ENCODE measurements at places on chromosomes 5 and 9.

DNA sequence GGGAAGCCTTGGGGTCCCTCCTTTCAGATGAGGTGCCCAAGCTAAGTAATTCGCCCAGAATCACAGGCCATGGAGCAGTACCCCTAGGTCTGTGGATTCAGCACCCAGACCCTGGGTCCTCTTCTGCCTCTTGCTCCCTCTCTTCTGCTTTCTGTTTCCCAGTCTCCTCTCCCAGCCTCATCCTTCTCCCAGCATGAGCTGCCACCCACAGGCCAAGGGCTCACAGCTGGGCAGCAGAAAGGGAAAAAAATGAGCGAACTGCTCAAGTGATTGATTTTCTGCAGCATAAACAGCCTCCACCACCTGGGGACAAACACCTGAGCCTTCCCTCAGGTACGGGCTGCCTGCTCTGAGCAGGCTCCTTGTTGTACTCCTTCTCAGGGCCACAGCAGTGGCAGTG is 113.9 kb upstream of the SAP30L start:
- no peak for DNase-seq

DNA sequence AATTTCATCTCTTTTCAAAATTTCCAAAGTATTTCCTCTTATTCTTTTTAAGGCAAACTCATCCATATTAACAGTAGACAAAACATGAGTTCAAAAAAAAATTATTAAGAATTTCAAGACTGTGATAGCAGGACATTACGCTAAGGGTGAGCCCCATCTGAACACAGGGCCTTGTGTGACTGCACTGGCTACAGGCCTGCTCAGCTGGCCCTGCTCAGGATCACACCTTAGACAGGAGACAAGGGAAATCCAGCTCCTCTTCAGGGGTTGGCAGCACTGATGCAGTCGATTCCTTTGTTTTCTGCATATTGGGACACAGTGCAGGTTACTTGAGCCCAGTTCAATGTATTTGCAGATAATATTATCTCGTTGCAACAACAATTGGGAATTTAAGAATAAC is 444.7 kb downstream of the PLK2 start:
- DNase-seq, result no peak

DNA sequence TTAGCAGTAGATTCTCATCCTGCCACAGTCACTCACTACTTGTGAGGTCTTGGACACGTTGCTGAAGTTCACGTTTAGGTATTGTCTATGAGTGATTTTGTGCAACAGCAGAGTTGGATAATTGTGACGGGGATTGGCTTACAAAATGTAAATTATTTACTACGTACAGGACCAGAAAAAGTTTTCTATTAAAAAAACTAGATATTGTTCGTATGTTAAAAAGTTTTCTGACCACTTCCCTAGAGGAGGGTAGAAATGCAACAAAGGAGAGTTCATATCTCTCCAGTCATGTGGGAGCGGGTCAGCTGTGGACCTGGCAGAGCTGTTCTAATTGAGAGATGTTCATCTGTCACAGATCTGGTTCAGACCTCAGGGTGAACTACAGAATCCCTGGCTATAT is 976.1 kb upstream of the NUDT12 start:
- DNase-seq, result no peak

- DNase-seq, result peak; percentile 79
Measured at GRCh38 chr5:43065948-43066798, 26.1 kb upstream of the ANXA2R start.

GRCh38 chr5:150119421-150120061 is 33.2 kb upstream of the CSF1R start:
- DNase-seq, result no peak

GRCh38 chr9:18819418-18819817 is 213.6 kb downstream of the SAXO1 start:
- DNase-seq, result no peak

GRCh38 chr9:124264823-124265233 is 7.1 kb downstream of the NEK6 start:
- DNase-seq, result no peak

- DNase-seq, result no peak
Measured at GRCh38 chr5:41094871-41095270, 23.7 kb upstream of the MROH2B start.

GRCh38 chr9:116288658-116289057 is 135.1 kb downstream of the PAPPA start:
- DNase-seq, result no peak

GRCh38 chr9:114719290-114719689 is 37.3 kb upstream of the TEX48 start:
- DNase-seq, result no peak

- DNase-seq, result no peak
Measured at GRCh38 chr9:124975131-124975530, 34.2 kb upstream of the GOLGA1 start.

- no peak for DNase-seq
Measured at GRCh38 chr9:99158629-99159028, 53.7 kb downstream of the TGFBR1 start.

GRCh38 chr9:4792572-4793458 is at the start of gene RCL1:
Gene RCL1 (plus strand): TSS chr9:4792944. CDS start chr9:4793092, 148 bp downstream.
- peak; percentile 89 for DNase-seq

DNA sequence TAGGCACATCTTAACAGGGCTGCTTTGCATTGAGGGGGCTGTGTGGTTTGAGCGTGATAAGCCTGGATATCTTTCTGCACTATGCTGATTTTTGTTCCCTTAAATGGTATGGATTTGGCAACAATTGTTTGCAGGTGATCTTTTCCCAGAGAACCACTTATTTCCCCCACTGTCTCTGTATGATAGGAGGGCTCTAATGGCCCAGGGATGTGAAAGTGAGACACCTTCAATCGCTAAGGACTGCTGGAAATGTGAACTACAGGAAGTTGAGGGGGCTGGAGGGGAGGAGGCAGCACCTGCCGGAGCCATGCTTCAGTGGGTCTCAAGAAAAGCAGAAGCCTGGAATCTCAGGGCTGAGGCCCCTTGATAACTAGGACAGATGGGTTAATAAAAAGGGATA is 29.4 kb downstream of the SYK start:
- DNase-seq, result no peak

- DNase-seq, result no peak
Measured at GRCh38 chr9:109171926-109172325, 4.9 kb upstream of the FRRS1L start.

DNA sequence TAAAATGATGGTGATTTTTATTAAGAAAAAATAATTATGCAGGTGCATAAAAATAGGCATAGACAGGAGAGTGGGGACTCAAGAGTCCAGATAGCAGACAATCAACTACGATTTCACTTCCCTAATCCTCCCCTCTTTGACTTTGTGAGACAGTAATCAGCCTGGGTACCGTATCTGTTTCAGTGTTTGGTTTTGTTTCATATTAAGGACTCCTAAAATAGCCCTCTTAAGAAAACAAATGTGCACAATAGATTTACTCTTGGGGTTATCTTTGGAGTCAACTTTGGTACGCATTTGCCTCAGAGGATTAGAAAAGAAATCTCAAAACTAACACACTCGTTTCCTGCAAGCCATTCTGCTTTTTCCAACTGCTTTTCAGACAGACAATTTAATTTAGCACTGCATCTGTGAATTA is 96.3 kb downstream of the ZNF608 start:
- DNase-seq, result no peak

DNA sequence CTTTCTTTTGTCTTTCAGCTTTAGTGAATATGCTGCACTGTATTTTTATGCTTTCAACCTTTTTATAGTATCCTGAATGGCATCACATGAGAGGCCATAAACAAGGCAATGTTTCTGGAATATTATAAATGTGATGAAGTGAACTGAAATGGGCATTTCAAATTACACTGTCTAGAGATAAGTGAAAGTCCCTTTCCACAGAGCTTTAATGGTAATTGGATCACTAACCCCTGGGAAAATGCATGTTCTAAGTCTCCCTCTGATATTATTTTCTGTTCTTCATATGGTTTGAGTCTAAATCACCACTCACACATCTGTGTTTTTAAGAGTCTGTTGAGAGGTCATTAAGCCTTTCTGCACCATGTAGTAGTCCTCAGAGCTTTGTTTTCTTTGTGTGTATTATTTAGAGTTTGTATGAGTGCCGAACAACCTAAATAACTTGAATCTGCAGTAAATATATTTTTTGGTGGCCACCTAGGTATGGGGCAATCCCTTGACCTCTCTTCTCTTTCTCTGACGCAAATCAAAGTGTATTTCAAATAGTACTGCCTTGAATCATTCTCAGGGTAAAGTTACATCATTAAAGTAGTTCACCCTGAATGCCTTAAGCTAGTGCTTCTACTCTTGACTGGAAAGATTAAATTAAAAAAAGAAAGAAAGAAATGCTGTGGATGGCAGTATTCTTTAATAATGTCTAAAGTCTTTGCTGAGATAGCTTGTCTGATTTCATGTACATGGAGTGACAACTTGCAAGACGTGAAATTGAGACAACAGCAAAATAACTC is 1931.0 kb upstream of the CDH6 start:
- DNase-seq, result no peak

DNA sequence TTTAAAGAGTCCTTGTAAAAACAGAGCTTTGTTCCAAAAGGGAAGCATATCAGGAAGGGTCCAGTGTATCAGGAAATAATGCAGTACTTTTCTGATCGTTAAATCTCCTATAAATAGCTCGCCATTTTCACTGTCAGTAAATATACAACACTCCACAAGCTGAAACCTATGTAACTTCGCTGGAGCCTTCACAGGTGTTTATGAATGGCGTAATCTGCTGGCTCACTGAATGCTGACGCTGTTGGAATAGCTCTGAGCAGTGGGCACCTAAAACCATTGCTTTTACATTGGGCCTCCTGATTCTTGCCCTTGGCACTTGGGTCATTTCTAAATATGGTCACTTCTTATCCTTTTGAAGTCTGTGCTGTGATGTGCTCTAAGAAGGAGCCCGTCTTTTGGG is 4.3 kb downstream of the SHC3 start:
- no peak for DNase-seq

DNA sequence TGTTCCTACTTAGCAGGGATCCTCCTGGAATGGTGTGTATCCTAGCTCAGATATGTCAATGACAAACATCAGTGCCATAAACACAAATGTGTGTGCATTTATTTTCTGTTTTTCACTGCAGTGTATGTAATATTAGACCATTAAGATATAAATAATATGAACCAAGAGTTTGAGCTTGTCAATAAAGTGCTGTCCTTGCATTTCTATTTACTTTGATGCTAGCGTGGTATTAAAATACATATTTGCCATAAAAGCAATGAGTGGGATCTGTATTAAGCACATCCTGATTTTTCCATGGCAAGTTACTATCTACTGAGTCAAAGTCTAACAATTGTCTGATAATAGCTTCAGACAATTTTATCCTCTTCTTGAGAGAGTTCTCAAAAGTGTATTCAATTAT is 157.6 kb downstream of the DIRAS2 start:
- no peak for DNase-seq

- DNase-seq, result no peak
Measured at GRCh38 chr5:171310819-171311321, 1.8 kb downstream of the TLX3 start.

DNA sequence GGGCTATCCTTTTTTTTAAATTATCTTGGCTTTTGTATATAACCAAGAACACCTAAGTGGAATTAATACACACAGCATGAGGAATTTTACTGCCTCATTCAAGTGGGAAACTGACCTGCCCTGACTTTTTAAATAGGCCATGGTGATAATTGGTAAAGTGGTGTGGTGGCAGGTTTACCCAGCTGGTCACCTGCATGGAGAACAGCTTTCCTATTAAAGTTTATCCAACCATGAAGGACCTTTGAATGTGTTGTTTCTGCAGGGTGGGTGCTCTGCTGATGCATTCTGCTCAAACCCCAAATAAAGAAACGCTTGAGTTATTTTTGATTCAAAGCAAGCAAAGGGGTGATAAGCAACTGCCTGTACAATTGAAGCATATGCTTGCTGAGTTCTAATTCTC is 261.0 kb upstream of the GRIN3A start:
- DNase-seq, result no peak

DNA sequence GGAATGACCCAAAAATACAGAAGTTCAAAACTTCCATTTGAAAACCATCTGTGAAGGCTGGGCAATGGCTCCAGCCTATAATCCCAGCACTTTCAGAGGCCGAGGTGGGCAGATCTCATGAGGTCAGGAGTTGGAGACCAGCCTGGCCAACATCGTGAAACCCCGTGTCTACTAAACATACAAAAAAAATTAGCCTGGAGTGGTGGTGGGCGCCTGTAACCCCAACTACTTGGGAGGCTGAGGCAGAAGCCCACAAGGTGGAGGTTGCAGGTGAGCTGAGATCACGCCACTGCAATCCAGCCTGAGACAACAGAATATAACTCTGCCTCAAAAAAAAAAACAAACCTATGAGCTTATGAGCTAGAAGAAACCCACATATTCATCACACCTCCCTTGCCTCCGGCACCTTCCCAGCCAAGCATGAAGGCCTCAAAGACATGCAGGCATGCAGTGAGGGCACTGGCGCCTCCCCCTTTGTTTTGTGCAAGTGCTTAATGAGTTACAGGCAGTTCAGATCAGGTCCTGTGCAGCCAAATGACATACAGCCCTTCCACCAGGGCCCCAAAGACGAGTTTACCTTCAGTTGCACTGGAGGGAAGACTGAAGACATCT is 9.9 kb downstream of the HNRNPH1 start:
- no peak for DNase-seq

DNA sequence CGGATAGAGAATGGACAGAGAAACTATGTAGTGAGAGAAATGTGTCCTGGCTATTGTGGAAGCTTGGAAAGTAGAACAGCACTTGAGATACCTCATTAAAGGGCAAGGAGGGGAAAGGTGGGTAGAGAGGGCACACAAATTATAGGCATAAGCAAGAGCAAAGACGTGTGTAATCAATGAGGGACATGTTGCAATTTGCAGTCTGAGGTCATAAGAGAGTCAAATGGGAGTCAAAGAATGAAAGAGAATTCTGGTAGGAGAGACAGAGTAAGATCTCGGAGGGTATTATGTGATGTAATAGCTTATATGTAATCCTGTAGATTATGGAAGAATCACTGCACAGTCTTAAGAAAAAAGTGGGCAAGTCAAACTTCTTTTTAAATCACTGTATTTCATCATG is 312.0 kb upstream of the RGMB start:
- no peak for DNase-seq

- no peak for DNase-seq
Measured at GRCh38 chr9:131366761-131367401, 27.0 kb upstream of the PRRC2B start.

DNA sequence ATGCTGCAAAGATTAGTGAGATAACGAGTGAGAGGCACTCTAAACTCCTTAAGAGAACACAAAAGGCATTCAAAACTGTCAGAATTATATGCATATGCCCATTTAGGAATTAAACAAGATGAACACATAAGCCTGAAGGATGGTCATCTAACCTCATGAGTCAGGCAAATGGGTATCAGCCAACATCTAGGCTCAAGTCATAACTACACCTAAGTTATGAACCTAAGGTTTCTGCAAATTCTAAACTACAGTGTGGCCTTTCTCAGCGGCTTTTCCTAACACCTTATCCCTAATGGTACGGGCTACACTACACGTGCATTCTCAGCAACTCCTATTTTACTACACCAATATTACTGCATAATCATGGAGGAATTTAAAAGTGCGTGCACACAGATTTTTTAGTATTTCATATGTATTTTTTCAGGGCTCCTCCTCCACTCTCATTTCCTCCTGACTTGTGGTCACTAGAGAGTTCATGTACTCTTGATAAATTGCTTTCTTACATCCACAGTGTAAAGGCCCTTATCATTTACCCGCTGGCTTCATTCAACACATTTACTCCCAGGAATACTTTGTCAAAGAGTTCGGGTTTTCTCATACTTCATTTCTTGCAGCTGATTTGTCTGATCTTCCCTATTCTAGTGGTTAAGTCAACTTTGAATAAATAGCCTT is 316.5 kb downstream of the BNC2 start:
- no peak for DNase-seq

- no peak for DNase-seq
Measured at GRCh38 chr9:129555512-129556215, 65.2 kb downstream of the C9orf50 start.

GRCh38 chr9:131227112-131227958 is 49.0 kb downstream of the FAM78A start:
- no peak for DNase-seq

All from Jurkat, Clone E6-1 (cell line).